ENCODE measurements at places on chromosomes 13 and 19.

DNA sequence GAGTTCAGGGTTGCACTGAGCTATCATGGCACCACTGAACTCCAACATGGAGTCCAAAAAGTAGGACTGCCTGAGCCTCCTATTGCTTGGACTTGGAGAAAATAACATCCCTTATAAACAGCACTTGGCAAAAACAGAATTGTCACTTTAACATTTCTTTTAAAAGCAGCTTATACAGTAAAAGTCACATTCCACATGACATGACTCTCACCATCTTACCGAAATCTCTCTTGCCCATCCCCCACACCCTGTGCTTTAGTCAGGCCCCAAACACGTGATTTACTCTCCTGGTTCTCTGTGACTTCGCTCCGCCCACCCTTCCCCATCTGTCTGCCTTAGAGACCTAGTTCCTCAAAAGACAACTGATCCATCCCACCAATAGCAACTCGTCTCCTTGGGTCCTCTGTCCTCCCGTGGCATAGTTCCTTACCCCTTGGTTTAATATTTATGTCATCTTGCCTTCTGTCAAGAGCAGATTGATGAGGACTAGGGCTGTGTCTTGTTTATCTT lies 4.6 kb downstream of the SAFB start:
- peak; percentile 33 for DNase-seq

- DNase-seq, result no peak
Observed at GRCh38 chr13:20754009-20754408, 19.8 kb downstream of the EEF1AKMT1 start.

DNA sequence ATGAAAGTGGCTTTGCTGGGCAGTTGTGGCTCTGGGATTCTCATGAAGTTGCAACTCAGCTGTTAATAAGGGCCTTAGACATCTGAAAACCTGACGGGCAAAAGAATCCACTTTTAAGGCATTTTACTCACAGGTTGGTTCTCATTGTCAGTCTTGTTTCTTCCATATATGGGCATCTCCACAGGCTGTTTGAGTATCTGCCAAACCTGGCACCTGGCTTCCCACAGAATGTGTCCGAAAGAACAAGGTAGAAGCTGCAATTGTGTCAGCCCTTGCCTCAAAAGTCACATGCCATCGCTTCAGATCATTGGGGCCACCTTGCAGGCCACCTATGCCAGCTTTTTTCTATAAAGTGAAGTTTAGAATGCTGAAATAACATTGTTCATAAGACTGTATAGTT lies 102.4 kb downstream of the KCTD12 start:
- no peak for DNase-seq

DNA sequence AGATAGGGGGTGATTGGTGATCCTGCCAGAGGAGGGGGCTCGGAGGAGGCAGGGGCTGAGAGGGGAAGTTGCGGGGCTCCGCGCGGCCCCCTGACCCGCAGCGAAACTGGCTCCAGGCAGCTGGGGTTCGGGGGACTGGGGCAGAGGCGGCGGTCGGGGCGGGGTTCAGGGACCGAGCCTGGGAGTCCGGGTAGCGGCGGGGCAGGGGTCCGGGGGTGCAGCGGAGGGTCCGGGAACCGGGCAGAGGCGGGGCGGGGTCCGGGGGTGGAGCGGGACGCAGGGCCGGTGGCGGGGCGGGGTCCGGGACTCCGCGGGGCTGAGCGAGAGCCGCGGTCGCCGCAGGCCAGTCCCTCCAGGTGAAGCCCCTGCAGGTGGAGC lies 1.2 kb downstream of the MADCAM1 start:
- no peak for DNase-seq

DNA sequence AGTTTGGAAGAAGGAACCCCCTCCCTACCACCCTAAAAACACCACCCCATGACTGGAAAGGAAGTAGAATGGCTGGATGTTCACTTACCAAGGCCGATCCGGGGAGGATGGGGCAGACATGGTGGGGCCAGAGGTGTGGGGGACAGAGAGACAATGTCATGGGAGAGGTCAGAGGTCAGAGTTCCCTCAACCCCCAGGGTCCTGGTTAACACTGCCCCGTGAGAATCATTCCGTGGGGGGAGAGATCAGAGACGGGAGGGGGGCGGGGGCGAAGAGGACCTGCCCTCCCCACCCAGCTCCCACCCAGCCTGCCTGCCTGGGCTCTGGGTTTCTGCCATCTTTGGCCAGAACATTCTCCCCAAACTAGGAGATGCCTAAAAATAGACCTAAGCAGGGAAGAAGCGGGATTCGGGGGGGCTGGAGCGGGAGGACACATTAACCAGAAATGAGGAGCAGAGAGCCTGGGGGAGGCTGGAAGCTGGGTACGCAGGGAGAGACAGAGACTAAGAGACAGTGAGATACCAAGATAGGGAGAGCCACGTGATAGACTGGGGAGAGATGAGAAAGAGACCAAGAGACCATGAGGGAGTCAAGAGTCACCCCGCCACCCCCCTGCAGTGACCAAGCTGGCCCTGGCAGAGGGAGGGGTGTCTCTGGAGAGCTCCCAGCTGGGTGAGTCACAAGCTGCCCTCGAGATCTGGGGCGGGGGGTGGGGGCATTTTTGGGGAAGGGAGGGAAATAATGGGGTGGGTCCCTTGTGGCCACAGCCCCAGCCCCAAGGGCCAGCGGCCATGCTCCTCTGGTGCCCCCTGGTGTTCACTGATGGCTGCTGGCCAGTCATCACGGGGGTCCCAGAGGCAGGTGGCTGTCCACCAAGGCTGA lies 6.1 kb upstream of the KANK2 start:
- DNase-seq, result peak; percentile 69

GRCh38 chr13:97356592-97356991 lies 77.4 kb upstream of the RAP2A start:
- DNase-seq, result no peak

DNA sequence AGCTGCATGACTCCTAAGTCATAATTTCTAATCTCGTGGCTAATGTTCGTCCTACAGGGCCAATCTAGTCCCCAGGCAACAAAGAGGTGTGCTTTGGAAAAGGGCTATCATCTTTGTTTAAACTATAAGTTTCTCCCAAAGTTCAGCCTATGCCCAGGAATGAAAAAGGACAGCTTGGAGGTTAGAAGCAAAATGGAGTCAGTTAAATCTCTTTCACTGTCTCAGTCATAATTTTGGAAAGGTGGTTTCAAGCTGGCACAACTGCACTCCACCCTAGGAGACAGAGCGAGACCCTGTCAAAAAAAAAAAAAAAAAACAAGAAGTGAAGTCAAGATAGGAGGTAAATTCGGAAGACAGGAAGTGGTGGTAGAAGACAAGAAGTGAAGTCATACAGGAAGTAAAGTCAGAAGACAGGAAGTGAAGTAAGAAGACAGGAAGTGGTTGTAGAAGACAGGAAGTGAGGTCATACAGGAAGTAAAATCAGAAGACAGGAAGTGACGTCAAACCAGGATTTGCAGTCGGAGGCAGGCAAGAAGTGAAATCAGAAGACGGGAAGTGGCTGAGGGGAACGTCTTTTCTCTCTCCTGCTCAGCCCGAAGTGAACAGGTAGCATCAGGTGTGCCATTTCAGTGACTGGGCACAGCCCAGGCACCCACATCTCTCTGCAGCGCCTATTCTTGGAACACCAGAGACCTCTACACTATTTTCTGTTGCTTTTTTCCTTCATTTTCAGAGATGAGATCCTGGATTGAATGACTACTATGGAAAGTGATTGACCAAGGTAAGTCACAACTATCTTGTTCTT lies 32.2 kb downstream of the GP6 start:
- peak; percentile 59 for DNase-seq

DNA sequence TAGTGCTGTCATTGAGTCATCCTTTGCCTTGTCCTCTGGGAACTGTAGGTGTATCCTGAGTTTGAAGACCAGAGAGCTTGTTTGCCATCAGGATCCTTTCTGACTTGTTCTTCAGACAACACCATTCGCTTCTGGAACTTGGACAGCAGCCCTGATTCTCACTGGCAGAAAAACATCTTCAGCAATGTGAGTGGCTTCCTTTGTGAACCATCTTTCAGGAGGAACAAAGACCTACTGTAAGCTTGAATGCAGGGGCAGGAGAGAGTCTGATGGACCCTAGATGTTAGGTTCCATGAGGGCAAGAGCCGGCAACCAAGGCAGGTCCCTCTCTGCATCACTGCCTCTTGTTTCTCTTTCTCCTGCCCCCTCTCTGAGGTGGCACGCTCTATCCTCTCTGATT lies 26.7 kb downstream of the WDR62 start:
- no peak for DNase-seq

DNA sequence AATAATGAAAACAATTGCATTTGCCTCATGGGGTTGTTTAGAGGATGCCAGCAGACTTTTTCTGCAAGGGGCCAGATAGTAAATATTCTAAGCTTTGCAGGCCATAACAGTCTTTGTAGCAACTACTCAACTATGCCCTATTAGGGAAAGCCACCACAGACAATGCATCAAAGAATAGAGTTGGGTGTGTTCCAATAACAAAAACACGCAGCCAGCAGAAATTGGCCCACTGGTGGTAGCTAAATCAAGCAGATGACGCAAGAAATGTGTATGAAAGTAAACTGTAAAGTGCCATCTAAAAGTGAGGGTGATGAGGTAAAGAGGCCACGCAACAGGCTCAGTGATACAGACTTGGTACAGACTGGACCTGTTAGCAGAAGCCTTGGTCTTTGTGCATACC lies 75.2 kb upstream of the SIAH3 start:
- DNase-seq, result no peak

GRCh38 chr19:17107546-17108452 lies 32.2 kb downstream of the MYO9B start:
- no peak for DNase-seq

DNA sequence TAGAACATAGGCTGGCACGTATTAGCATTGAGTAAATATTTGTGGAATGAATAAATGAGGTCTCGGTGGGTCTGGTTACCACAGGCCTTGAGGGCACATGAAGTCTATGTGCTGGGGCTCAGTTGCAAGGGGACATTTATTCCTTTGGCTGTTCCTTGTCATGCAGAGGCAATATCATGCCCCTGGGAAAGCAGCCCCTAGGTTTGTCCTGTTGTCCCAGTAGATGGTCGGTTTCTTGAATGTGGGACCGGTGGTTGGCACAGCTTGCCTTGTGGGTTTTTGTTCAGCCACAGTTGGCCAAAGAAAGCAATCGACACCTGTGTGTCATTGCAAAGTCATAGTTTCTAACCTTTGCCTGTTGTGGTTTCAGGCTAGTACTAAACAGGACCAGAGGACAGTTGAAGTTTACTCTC lies 24.7 kb upstream of the GPR183 start:
- DNase-seq, result no peak

DNA sequence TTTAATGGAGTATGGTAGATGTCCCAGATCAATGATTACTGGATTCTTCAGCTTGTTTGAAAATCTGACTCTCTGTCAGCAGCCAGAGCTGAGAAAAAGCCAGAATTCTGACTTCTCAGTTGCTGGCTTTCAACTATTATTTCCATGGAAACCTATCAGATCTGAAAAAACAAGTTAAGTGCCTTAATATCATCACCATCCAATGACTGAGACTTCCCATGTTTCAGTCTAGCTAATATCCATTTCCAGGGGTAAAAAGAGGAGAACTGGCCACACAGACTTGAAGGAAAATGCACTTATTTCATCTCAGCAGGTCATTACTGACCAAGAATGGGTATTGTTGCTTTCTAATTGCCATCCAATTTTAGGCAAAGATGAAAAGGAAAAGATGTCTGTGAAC lies 75.2 kb downstream of the TNFSF11 start:
- no peak for DNase-seq

- DNase-seq, result peak; percentile 88
Observed at GRCh38 chr19:49442771-49443365, 1.5 kb upstream of the SLC17A7 start.

GRCh38 chr19:13823256-13823655 lies 28.0 kb downstream of the ZSWIM4 start:
- no peak for DNase-seq

GRCh38 chr19:29626386-29626785 lies 20.3 kb downstream of the POP4 start:
- DNase-seq, result no peak

All from GM19239 (cell line).